ENCODE measurements at places on chromosomes 4 and X. TPM values are rescaled to one million over a fixed set of nuclear protein-coding genes. Genes with fewer than 3 reads are reported as not detected.
A peak's percentile ranks its signal among the peaks of the same experiment; 100 is the strongest.

PDE6B gene
- polyA plus RNA-seq, result 1.5 TPM

KIAA1210 gene
- not detected for polyA plus RNA-seq

RRH gene
- polyA plus RNA-seq, result 0.05 TPM

FOXR2 gene
- 6.3 TPM for polyA plus RNA-seq

DNA sequence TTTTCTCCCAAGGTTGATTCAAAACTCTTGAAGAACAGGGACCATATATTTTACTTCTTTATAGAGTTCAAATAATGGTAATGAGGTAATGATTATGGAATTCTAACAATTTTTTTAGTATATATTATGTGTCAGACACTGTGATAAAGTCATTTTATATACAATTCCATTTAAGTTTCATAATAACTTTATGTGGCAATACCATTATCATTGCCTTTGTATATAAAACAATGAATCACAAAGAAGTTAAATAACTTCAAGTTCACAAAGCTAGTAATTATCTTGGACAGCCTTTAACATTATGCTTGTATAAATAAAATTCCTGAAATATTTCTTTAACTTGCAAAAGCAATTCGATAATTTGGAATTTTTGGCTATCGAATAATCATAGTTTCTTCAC is 20.6 kb downstream of the MAGEC1 start:
- no peak overlapping the region for H3K27ac ChIP-seq
- H3K27me3 ChIP-seq, result no peaks in the 10 kb centered on the region
- DNase-seq, result no peak
- no peak overlapping the region for H3K4me3 ChIP-seq

DNA sequence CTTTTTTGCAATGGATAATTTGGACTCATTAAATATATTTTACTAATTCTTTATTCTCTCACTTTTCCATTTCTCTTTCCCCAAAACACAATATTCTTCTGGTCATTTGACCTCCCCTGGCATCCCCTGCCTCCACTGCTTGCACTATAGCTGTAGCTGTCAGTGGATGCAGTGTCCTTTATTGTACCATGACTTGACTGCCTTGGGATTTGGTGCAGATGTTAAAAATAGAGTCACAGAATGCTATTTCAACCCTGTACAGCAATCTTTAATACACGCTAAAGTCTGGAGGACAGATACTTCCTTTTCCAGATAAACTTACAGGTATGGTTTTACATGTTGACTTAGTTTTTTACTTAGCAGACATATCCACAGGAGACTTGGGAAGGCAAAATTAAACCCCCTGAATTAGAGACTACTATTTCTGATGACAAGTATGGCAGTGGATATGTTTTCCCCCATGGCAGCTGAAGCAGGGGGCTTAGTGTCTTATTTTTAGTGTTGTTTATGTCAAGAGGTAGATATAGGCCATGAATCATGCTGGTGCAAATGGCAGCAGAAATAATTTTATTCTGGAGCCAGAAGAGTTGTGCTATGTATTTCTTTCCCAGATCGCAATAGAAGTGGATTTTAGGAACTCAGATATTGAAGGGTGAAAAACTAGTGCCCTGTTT is 461.4 kb downstream of the NAF1 start:
- H3K27ac ChIP-seq, result no peak overlapping the region
- H3K27me3 ChIP-seq, result no peaks in the 10 kb centered on the region
- H3K4me1 ChIP-seq, result no peaks in the 10 kb centered on the region
- no peak overlapping the region for H3K4me3 ChIP-seq
- H3K36me3 ChIP-seq, result no peaks in the 10 kb centered on the region
- DNase-seq, result no peak

- no peaks in the 10 kb centered on the region for H3K36me3 ChIP-seq
- H3K27ac ChIP-seq, result no peak overlapping the region
- no peak for DNase-seq
- H3K27me3 ChIP-seq, result no peaks in the 10 kb centered on the region
Measured at GRCh38 chr4:125116431-125116830, 198.3 kb upstream of the FAT4 start.

GRCh38 chr4:8289956-8290700 is 20.6 kb downstream of the HTRA3 start:
- no peaks in the 10 kb centered on the region for H3K27me3 ChIP-seq
- DNase-seq, result no peak
- H3K27ac ChIP-seq, result no peak overlapping the region
- H3K4me3 ChIP-seq, result no peak overlapping the region

- H3K27me3 ChIP-seq, result no peaks in the 10 kb centered on the region
- no peak for DNase-seq
- no peaks in the 10 kb centered on the region for H3K36me3 ChIP-seq
- no peak overlapping the region for H3K4me3 ChIP-seq
Measured at GRCh38 chrX:96578781-96579180, 105.9 kb upstream of the DIAPH2 start.

DNA sequence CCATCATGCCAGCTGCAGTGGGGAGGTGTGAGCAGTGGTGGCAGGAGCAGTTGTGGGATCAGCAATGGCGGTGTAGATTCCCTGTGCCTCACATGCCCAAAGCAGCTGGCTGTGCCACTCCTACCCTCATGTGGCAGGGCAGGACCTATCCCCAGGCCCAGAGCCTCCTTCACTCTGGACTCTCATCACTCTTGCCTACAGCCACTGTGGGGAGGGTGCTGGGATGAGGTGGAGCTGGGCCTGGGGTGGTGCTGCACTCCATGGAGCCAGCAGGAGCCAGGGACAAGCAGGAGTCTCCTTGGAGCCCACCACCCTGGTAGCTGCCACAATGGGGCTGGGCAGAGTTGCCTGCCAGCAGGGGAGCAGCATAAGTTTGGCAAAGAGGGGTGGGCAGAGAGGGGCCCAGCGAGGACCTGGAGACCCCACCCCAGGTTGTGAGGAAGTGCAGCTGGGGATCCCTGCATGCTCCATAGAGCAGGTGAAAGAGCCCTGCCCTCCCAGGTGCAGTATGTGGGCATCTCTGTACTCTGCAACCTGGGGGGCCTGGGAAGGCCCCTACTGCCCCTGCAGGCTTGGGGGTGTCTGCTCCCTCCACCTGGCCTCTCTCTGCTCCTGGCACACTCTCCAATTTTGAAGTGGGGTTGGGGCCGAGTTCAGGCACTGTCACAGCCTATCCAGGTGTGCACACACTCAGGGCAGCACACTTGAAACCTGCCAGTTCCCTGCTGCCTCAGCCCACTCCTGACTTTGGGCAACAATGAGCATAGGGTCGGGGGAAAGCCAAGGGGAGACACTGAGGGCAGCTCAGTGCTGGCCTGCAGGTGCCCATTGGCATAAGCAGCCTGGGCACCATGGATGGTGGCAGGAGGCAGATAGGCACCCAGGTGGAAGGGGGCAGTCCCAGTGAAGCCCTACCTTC is 74.0 kb upstream of the INTU start:
- no peaks in the 10 kb centered on the region for H3K4me1 ChIP-seq
- H3K27me3 ChIP-seq, result no peaks in the 10 kb centered on the region
- no peaks in the 10 kb centered on the region for H3K36me3 ChIP-seq
- no peak overlapping the region for H3K4me3 ChIP-seq
- no peak for DNase-seq

DNA sequence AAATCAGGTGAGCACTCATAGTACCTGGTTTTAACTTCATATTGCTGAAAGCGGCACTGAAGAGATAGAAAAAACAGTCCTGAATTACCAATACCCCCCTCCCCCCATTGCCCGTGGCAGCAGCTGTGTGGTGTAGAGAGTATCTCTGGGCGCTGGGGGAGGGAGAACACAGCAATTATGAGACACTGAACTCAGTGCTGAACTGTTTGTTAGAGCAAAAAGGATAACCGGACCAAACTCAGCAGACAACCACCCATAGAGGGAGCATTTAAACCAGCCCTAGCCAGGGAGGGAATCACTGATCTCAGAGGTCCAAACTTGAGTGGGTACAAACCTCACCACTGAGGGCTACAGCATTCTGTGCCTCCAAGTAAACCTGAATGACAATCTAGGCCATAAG is 457.4 kb upstream of the TEX13C start:
- no peaks in the 10 kb centered on the region for H3K36me3 ChIP-seq
- no peak overlapping the region for H3K4me3 ChIP-seq
- no peaks in the 10 kb centered on the region for H3K4me1 ChIP-seq
- H3K27ac ChIP-seq, result no peak overlapping the region
- no peaks in the 10 kb centered on the region for H3K27me3 ChIP-seq

DNA sequence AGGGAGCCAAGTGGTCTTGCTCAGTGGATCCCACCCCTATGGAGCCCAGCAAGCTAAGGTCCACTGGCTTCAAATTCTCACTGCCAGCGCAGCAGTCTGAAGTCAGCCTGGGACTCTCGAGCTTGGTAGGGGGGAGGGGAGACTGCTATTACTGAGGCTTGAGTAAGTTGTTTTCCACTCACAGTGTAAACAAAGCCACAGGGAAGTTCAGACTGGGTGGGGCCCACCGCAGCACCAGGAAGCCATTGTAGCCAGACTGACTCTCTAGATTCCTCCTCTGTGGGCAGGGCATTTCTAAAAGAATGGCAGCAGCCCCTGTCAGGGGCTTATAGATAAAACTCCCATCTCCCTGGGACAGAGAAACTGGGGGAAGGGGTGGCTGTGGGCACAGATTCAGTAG is 721.0 kb upstream of the NDST4 start:
- H3K27ac ChIP-seq, result no peak overlapping the region
- no peaks in the 10 kb centered on the region for H3K27me3 ChIP-seq
- no peak overlapping the region for H3K4me3 ChIP-seq
- no peaks in the 10 kb centered on the region for H3K4me1 ChIP-seq
- DNase-seq, result no peak
- H3K36me3 ChIP-seq, result no peaks in the 10 kb centered on the region

DNA sequence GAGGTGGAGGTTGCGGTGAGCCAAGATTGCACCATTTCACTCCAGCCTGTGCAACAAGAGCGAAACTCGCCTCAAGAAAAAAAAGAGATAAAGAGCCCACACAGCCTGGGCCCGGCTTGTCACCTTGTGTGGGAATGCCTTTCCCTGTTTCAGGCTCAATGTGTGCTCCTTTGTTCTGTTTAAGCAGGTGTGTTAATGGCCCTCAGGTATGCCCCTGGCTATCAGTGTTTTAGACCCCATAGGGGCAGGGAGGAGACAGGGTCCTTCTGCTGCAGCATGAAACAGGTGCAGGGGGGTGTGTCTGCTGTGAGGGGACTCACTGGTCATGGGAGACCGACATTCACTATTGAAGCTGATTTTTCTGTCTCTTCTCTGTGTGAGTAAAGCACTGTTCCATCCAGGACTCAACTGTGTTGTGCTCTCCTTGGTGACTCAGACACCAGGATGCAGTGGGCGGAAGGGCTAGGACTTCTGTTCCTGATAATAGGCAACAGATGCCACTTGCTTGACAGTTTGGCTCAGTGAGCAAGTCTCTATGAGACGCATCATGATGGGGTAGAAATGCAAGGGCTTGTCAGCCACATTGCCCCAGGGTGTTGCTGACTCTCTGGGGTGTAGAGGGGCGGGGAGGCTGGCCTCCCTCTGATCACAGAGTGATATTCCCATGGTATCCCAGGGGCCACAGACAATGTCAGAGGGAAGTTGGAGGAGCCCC is 15.6 kb upstream of the LAP3 start:
- peak; percentile 63 for DNase-seq
- H3K36me3 ChIP-seq, result no peaks in the 10 kb centered on the region
- H3K4me3 ChIP-seq, result no peak overlapping the region
- H3K4me1 ChIP-seq, result no peaks in the 10 kb centered on the region
- no peaks in the 10 kb centered on the region for H3K27me3 ChIP-seq

- H3K27me3 ChIP-seq, result no peaks in the 10 kb centered on the region
- no peak overlapping the region for H3K27ac ChIP-seq
- DNase-seq, result no peak
- no peaks in the 10 kb centered on the region for H3K36me3 ChIP-seq
Measured at GRCh38 chr4:26985873-26986272, 125.2 kb downstream of the STIM2 start.

- no peak overlapping the region for H3K27ac ChIP-seq
- peaks cover 19% of the 10 kb centered on the region for H3K4me1 ChIP-seq
- H3K4me3 ChIP-seq, result no peak overlapping the region
- no peaks in the 10 kb centered on the region for H3K27me3 ChIP-seq
- H3K36me3 ChIP-seq, result no peaks in the 10 kb centered on the region
- DNase-seq, result no peak
Measured at GRCh38 chr4:48694824-48695223, 85.3 kb downstream of the FRYL start.

DNA sequence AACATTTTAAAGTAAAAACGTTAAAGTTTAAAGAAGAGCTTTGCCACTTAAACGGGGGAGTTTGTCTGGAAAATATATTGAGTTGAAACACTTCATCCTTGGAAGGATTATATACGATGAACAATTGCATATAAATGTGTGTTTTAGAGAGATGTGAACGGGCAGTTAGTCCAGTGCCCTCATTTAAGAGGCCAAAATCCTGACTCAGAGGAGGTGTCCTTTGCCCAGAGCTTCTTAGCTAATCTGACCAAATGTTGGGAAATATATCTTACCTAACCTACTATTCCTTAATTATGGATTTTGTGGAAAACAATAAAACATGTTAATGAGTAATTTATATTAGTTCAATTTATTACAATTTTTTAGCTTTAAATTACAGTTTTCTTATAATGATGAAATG is 327.2 kb upstream of the DIPK2B start:
- peak overlapping the region; percentile 21 for H3K27ac ChIP-seq
- H3K36me3 ChIP-seq, result no peaks in the 10 kb centered on the region
- no peaks in the 10 kb centered on the region for H3K4me1 ChIP-seq
- no peak overlapping the region for H3K4me3 ChIP-seq
- H3K27me3 ChIP-seq, result no peaks in the 10 kb centered on the region
- no peak for DNase-seq

DNA sequence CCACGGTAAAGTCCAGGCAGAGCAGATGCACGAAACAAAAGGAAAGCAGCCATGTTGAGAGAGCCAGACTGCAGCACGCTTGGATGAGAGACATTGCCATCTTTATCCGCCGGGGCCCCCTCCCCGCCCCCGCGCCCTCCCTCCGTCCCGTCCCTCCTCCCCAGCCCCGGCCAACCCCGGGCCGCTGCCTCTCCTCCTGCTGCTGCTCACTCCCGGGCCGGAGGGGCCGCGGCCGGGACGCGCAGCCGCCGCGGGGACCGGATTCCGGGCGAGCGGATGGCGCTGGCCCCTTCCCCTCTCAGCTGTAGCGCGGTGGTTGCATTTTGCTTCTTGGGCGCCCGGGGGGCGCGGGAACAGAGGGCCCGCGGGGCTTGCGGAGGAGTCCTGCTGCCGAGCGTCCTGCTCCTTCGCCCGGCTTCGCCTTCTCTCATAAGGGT is 542 bp downstream of the RNF150 start:
- H3K36me3 ChIP-seq, result no peaks in the 10 kb centered on the region
- H3K27ac ChIP-seq, result peak overlapping the region; percentile 95
- H3K4me3 ChIP-seq, result peak overlapping the region; percentile 97
- no peaks in the 10 kb centered on the region for H3K27me3 ChIP-seq

- no peak for DNase-seq
- no peak overlapping the region for H3K27ac ChIP-seq
- peaks cover 84% of the 10 kb centered on the region for H3K36me3 ChIP-seq
- no peak overlapping the region for H3K4me3 ChIP-seq
- no peaks in the 10 kb centered on the region for H3K4me1 ChIP-seq
- no peaks in the 10 kb centered on the region for H3K27me3 ChIP-seq
Measured at GRCh38 chr4:98421111-98421510, 159.9 kb downstream of the RAP1GDS1 start.
